ENCODE measurements at places on chromosomes 16 and 17. TPM values are rescaled to one million over a fixed set of nuclear protein-coding genes. Genes with fewer than 3 reads are reported as not detected.

Gene CFAP119
- total RNA-seq: 19.9 TPM

Gene ZNF597
- total RNA-seq: 1.5 TPM

DNA sequence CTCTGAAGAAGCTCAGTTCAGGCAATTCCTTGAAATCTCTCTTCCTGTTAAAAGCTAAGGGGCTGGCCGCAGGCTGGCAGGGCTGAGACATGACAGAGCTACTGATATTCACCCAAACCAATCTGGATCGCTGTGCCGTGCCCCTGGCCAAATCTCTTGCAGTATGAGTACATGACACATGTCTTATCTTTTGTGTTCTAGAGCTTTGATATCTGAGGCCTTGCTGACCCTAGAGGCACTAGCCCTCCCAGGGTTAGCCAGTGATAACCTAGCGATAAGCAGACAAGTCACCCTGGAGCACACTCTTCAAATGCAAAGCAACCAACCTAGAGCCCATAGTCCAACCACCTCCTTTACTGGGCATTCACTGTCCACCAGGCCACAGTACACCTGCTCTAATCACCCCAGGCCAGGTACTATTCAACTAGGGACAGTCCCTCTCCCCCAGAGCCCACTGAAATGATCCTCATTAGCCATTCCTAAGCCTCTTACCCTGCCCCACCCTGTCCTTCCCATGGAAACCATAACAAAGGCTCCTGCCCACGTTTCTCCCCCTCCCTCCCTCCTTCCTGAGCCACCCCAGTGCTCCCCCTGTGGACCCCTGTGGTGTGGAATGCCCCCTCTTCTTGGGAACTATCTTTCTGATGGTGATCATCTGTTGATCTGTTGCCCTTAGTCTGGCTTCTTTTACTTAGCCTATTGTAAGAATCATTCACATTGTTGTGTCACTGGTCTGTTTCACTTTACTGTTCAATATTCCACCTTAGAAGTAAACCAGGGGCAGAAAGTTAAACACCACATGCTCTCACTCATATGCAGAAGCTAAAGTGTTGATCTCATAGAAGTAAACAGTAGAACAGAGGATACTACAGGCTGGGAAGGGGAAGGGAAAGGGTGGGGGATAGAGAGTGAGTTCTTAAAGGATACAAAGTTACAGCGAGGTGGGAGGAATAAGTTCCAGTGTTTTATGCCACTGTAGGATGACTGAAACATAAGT is 52.5 kb downstream of the TEKT5 start:
- H3K4me3 ChIP-seq: no peak overlapping the region
- DNase-seq: no peak
- no peak overlapping the region for H3K27ac ChIP-seq
- no peaks in the 10 kb centered on the region for H3K4me1 ChIP-seq

GRCh38 chr17:75269844-75270217 is 1.2 kb downstream of the MIF4GD start:
- H3K27ac ChIP-seq: peak overlapping the region; percentile 54
- 0 out of 2 replicates have a peak, but pooled peaks cover 7% of the 10 kb centered on the region for H3K36me3 ChIP-seq
- no peaks in the 10 kb centered on the region for H3K27me3 ChIP-seq
- H3K4me3 ChIP-seq: peak overlapping the region; percentile 95

- H3K27me3 ChIP-seq: peaks cover 41% of the 10 kb centered on the region
- no peaks in the 10 kb centered on the region for H3K4me1 ChIP-seq
- H3K4me3 ChIP-seq: no peak overlapping the region
- H3K36me3 ChIP-seq: no peaks in the 10 kb centered on the region
- no peak for DNase-seq
Observed at GRCh38 chr16:84041881-84042280, 714 bp downstream of the SLC38A8 start.

DNA sequence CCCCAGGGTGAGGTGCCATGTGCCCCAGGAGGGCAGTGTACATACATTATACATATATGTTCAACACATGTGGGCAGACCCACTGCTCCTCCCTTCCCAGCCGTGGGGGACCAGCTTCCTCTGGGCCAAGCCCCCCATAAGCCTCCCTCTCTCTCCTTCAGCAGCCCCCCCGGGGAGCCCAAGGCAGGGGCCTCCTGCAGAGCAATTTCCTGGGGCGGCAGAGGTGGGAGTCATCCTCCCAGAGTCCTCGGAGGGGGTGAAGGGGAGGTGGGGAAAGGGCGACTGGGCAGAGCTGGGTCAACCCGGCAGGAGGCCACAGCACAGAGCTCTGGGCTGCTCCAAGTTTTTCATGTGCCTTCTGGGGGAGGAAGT is 235.1 kb downstream of the ZNF423 start:
- peaks cover 44% of the 10 kb centered on the region for H3K27me3 ChIP-seq
- H3K4me1 ChIP-seq: no peaks in the 10 kb centered on the region
- H3K36me3 ChIP-seq: no peaks in the 10 kb centered on the region
- no peak overlapping the region for H3K27ac ChIP-seq

Gene ACSM2A
- total RNA-seq: not detected

Gene CHD3
- total RNA-seq: 197 TPM

GRCh38 chr17:29633886-29634285 is 11.2 kb upstream of the CORO6 start:
- no peak overlapping the region for H3K4me3 ChIP-seq
- H3K27ac ChIP-seq: no peak overlapping the region
- H3K27me3 ChIP-seq: no peaks in the 10 kb centered on the region
- no peak for DNase-seq

Gene TSPAN10
- total RNA-seq: 8.6 TPM

DNA sequence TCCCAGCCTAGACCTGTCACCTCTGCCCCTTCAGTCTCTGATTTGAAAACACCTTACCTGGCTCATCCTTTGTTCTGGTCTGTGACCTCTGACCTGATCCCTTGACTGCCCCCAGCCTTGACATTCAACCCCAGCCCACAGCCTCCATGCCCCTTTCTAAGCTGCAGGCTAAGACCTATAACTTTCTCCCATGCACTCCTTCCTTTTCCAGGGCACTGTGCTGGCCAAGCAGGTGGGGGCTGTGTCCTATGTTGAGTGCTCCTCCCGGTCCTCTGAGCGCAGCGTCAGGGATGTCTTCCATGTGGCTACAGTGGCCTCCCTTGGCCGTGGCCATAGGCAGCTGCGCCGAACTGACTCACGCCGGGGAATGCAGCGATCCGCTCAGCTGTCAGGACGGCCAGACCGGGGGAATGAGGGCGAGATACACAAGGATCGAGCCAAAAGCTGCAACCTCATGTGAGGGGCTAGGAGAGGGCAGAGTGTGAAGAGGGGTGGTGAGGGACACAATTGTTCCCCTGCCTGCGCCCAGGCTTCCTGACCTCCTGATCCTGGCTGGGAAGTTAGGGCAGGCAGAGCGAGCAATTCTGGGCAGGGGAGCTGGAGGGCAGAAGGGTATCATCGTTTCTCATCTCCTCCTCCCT is 3.3 kb downstream of the RND2 start:
- H3K27me3 ChIP-seq: no peaks in the 10 kb centered on the region
- no peak overlapping the region for H3K27ac ChIP-seq
- no peak overlapping the region for H3K4me3 ChIP-seq
- H3K4me1 ChIP-seq: no peaks in the 10 kb centered on the region

DNA sequence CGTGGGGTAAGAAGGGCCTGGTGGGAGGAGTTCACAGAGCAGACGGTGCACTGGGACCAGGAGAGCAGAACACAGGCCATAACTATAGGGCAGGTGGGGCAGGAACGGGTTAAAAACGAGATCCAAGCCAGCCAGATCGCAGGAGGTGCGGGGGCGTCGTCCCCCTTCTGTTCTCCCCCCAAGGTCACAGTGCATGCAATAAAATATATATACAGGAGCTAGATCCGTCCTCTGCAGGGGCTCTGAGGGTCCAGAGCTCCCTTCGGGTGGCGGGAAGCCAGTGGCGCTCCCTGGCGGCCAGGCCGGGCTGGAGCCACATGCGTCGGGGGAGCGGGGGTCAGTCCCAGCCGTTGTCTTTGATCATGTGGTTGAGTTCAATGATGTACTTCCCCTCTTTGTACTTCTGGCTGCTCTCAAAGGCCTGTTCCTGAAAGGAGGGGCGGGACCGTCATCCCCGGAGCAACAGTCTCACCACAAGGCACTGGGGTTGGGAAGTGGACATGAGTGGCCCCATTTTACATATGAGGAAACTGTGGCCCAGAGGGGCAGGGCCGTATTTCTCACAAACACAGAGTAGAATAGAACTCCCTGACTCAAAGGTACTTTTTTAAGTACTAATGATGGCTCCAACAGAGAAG is 768 bp upstream of the TBX6 start:
- no peaks in the 10 kb centered on the region for H3K27me3 ChIP-seq
- peaks cover 55% of the 10 kb centered on the region for H3K4me1 ChIP-seq
- no peaks in the 10 kb centered on the region for H3K36me3 ChIP-seq

Gene KCNJ18
- total RNA-seq: not detected

GRCh38 chr17:79824234-79824633 is 15.0 kb downstream of the CBX4 start:
- H3K36me3 ChIP-seq: no peaks in the 10 kb centered on the region
- H3K4me3 ChIP-seq: no peak overlapping the region
- DNase-seq: no peak
- H3K27ac ChIP-seq: no peak overlapping the region
- no peaks in the 10 kb centered on the region for H3K27me3 ChIP-seq

DNA sequence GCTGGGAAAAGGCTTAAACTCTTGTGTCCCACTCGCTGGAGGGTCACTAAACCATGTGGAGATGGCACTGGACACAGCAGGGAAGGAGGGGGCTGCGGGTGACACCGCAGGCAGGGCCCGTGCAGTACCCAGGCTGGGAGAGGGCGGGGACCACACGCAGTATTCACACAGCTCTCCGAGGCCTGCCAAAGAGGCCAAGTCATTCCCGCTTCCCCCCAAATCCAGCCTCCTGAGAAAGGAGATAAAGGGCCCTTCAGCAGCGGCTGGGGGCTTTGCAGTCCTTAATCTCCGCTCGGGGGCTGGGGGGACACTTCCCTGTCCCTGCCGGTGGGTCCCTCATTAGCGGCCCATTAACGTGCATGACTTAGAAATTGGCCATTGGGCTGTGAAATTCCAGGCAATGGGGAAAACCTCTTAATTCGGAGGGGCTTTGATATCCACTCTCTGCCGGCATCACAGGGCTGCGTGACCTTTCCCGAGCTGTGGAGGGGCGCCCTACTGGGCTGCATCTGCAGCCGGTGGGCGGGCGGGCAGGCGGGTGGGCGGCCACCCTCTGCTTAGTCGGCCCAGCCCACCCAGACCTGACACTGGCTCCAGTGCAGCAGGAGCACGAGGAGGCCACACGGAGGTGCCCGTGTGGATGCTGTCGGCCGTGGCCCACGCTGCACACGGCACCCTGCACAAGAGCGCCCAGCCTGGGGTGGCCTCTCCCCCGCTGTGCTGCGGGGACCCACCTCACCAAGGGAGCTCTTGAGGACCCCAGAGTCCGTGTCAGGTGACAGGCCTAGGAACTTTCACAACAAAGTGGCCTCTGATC is 2.6 kb upstream of the SLC38A8 start:
- no peak overlapping the region for H3K27ac ChIP-seq
- no peaks in the 10 kb centered on the region for H3K36me3 ChIP-seq
- no peaks in the 10 kb centered on the region for H3K4me1 ChIP-seq
- no peak for DNase-seq
- peaks cover 19% of the 10 kb centered on the region for H3K27me3 ChIP-seq
- H3K4me3 ChIP-seq: no peak overlapping the region

- H3K4me3 ChIP-seq: no peak overlapping the region
- no peak for DNase-seq
- H3K27me3 ChIP-seq: peaks cover 61% of the 10 kb centered on the region
- no peaks in the 10 kb centered on the region for H3K36me3 ChIP-seq
- H3K27ac ChIP-seq: no peak overlapping the region
Observed at GRCh38 chr17:73643001-73643851, 1.0 kb downstream of the SDK2 start.

- no peak overlapping the region for H3K27ac ChIP-seq
- 0 out of 2 replicates have a peak, but pooled peaks cover 7% of the 10 kb centered on the region for H3K36me3 ChIP-seq
- H3K4me1 ChIP-seq: peaks cover 5% of the 10 kb centered on the region
- H3K27me3 ChIP-seq: no peaks in the 10 kb centered on the region
- no peak for DNase-seq
- H3K4me3 ChIP-seq: no peak overlapping the region
Observed at GRCh38 chr17:31527606-31528005, 136.1 kb downstream of the RAB11FIP4 start.

GRCh38 chr17:63446753-63447470 is 806 bp upstream of the CYB561 start:
- H3K4me3 ChIP-seq: peak overlapping the region; percentile 67
- no peaks in the 10 kb centered on the region for H3K27me3 ChIP-seq
- H3K4me1 ChIP-seq: peaks cover 21% of the 10 kb centered on the region
- no peaks in the 10 kb centered on the region for H3K36me3 ChIP-seq
- peak overlapping the region; percentile 94 for H3K27ac ChIP-seq

GRCh38 chr17:42678951-42679491 is 2.2 kb upstream of the PLEKHH3 start:
- H3K4me3 ChIP-seq: peak overlapping the region; percentile 65
- no peaks in the 10 kb centered on the region for H3K36me3 ChIP-seq
- DNase-seq: peak; percentile 71
- H3K4me1 ChIP-seq: peaks cover 52% of the 10 kb centered on the region
- no peaks in the 10 kb centered on the region for H3K27me3 ChIP-seq

Gene FOXJ1
- 12.5 TPM for total RNA-seq

- peak overlapping the region; percentile 49 for H3K4me3 ChIP-seq
- no peak overlapping the region for H3K27ac ChIP-seq
- H3K27me3 ChIP-seq: peaks cover 76% of the 10 kb centered on the region
- no peaks in the 10 kb centered on the region for H3K4me1 ChIP-seq
- no peaks in the 10 kb centered on the region for H3K36me3 ChIP-seq
Observed at GRCh38 chr16:704552-705380, 835 bp downstream of the FBXL16 start.

DNA sequence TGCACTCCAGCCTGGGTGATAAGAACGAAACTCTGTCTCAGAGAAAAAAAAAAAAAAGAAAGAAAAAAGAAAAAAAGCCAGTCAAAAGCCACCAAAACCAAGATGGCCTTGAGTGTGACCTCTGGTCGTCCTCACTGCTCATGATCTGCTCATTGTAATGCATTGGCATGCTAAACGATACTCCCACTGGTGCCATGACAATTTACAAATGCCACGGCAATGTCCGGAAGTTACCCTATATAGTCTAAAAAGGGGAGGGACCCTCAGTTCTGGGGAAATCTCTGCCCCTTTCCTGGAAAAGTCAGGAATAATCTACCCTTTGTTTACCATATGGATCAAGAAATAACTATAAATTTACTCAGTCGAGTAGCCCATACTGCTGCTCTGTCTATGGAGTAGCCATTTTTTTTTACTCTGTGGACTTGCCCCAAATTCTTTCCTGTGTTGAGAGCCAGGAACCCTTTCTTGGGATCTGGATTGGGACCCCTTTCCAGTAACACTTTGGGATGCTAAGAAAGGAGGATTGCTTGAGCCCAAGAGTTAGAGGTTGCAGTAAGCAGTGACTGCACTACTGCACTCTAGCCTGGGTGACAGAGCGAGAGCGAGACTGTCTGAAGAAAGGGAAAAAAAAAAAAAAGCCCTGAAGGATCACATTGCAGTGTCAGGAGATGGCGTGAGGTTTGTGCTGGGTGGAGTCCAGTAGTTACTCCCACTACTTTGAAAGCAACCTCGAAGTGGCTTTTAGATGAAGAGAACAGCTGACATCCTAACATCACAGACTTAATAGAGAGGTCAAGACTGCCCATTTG is 3.7 kb upstream of the TMEM231 start:
- H3K27ac ChIP-seq: no peak overlapping the region
- DNase-seq: no peak
- H3K36me3 ChIP-seq: no peaks in the 10 kb centered on the region
- H3K4me3 ChIP-seq: no peak overlapping the region
- peaks cover 30% of the 10 kb centered on the region for H3K4me1 ChIP-seq
- H3K27me3 ChIP-seq: no peaks in the 10 kb centered on the region

Data from PC-9 (cell line).